ENCODE measurements at places on chromosomes 3 and 15. TPM values are rescaled to one million over a fixed set of nuclear protein-coding genes. Genes with fewer than 3 reads are reported as not detected.

USP50 gene
- total RNA-seq = not detected

ADAM10 gene
- total RNA-seq = 111 TPM

MAGI1 gene
- 3.4 TPM for total RNA-seq

CALML4 gene
- 1.4 TPM for total RNA-seq

DNA sequence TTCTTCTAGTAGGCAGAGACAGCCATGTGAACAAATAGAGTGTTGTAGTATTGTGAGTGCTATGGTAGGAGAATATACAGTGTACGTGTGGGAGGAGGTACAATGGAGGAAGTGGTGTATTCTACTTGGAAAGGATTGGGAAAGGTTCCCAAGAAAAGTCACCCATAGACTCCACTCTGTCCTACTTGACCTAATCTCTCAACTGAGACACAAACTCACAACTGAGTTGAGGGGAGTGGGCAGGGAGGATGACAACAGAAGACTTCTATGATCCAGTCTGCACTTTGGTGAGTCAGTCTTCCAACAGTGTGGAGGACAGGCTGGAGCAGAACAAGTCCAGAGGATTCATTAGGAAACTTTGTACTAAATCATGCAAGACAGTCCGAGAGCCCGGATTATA, 28.8 kb upstream of the AQP9 start:
- no peak for DNase-seq

DNA sequence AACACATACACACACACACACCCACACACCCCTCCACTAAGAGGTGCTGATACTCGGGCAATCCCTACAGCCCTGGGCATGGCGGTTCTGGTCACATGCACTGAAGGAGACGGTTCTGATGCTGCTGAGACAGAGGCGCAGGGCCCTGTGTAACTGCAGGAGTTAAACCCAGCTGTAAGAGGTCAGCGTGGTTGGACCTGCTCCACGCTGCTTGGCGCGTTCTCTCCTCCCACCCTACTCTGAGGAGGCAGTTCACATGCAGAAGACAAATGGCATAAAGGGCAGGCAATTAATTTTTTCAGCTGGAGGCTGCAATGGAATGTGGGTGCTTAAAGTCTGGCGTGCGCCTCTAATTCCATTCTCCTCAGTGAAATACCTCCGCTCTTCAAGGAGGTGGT, 35.2 kb downstream of the GRK7 start:
- no peak for DNase-seq

DNA sequence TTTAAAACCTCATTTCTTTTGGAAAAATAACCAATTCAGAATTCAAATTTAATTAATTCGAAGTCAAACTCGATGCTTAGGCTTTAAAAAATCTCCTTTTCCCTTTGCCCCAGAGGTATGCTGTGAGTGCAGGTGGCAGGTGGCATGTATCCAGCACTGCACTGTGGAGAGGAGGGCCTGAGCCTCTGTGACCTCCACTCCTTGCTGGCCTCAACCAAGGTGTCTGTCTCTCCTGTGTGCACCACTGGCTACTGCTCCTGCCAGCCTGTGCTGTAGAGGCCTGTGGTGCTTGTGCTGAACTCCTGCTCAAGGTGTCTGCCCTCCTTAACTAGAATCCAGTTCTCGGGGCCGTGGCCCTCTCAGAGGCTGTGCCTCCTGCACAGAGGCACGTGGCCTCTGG, 56.2 kb upstream of the NEDD4 start:
- DNase-seq = no peak

DNA sequence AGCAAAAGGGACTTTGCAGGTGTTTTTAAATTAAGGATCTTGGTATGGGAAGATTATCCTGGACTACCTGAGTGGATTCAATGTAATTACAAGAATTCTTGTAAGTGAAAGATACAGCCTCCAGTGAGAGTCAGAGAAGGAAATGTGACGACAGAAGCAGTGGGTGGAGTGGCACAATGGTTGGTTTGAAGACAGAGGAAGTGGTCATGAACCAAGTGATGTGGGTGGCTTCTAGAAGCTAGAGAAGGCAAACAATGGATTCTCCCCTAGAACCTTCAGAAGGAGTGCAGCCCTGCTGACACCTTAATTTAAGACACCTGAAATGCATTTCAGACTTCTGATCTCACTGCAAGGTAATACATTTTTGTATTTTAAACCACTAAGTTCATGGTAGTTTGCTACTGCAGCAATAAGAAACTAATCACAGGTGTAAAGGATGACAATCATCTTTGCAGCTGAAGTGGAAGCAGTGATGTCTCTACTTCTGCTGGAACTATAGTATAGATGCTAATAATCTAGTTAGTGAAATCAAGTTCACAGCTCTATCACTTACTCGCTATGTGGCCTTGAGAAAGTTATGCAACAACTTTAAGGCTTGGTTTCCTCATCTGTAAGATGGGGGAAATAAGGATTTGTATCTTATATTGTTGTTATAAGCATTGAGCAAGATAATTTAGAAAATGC, 403.4 kb upstream of the SUCLG2 start:
- DNase-seq = no peak

- no peak for DNase-seq
Observed at GRCh38 chr3:138066972-138067371, 48.4 kb downstream of the DZIP1L start.

DNA sequence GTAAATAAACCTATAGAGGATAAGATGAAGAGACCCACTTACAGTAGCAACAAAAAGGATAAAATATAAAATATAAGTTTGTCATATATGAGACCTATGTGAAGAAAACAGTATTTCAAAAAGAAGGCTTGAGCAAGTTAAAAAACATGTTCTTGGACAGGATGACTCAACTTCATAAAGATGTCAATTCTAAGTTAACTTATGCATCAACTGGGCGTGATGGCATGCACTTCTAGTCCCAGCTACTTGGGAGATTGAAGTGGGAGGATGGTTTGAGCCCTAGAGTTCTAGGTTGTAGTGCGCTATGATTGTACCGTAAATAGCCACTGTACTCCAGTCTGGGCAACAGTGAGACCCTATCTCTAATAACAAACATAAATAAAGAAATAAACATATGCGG, 59.7 kb downstream of the PDCD6IP start:
- DNase-seq = no peak

GRCh38 chr15:74426404-74427281, 7.1 kb downstream of the SEMA7A start:
- no peak for DNase-seq

- DNase-seq = no peak
Observed at GRCh38 chr15:77589839-77590238, 42.9 kb downstream of the LINGO1 start.

DNA sequence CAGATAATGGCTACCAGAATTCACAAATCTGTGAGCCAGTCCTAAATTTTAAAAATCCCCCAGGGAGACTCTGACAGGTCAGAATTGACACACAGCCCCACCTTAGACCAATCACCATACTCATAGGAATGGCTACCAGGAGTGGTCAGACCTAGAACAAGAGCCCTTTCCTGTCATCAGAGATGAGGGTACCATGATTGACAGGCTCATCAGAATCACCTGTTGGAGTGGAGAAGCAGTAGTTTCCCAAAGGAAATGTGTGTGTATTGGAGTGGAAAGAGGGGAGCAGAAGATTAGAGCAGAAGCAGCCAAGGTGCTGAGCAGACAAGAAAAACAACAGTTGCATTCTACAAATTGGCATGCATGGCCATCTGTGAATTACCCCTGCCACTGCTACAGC, 27.0 kb upstream of the SSR3 start:
- DNase-seq = no peak

DNA sequence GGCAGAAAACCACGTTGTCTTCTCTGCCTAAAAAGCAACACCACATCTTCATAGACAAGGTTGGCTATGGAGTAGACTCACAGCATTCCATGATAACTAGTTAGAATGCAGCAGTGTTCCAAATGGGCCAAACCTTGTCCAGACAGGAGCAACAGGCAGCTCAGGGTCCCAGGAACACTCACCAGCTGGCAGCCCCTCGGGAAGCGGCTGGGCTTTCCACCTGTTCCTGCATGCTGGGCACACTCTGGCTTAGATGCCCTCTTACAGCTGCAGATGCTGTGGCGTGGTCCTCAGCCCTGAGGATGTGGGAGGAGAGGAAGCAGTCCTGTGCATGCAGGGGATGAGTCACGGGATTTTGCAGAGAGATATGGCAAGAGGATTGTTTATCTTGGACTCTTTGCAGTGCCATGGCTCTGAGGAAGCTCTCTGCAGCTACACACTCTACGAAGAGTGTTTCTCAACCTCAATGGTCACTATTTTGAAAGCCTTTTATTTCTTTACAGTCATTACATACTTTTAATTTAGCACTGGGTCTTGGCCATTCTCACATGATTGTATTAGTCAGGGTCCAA, 11.3 kb downstream of the NRROS start:
- peak; percentile 98 for DNase-seq

DNA sequence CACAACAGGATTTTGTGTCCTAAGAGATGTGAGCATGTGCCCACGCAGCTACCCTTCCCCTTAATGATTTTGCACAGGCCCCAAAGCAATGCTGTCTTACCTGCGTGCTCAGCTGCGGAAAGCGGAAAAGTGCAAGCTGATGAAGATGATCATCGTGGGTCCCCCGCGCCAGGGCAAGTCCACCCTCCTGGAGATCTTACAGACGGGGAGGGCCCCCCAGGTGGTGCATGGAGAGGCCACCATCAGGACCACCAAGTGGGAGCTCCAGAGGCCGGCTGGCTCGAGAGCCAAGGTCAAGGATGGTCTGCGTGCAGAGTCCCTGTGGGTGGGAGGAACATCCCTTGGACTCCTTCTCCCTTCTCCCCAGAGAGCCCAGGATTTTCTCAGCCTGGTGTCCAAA, 103.1 kb downstream of the LRRK1 start:
- no peak for DNase-seq

GRCh38 chr3:159785273-159785708, 203.3 kb upstream of the IL12A start:
- no peak for DNase-seq

DNA sequence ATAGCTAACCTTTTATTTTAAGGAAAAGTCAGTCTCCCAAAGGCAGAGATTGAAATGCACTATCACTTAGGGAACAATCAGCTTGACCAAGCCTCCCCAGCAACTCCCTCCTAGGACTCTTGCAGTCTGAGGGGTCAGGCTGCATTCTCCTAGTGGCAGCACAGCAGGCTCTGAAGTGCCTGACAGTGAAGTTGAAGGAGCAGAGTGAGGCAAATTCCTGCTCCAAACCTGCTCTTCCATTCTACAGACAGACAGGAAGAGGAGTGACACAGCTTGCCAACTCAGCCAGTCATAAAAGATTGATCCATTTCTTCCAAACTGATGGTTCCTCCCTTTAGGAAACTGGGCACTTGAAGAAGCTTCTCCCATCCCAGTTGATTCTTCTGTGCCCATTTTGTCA, 43.9 kb upstream of the SMAD3 start:
- no peak for DNase-seq

- DNase-seq = no peak
Observed at GRCh38 chr15:78063217-78063616, 14.3 kb downstream of the TBC1D2B start.

DNA sequence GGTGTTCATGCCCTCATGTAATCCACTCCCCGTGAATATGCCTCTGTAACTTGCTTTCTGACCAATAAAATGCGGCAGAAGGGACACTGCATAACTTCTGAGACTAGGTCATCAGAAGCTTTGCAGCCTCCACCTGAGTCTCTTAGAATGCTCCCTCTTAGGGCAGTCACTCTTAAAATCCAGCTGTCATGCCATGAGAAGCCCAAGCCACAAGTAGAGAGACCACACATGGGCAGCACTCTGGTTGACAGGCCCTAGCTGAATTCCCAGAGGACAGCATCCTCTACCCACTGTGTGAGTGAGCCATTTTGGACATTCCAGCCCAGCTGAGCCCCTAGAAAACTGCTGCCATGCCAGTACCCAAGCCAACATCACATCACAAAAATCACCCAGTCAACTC, 41.4 kb downstream of the SCAPER start:
- no peak for DNase-seq

DNA sequence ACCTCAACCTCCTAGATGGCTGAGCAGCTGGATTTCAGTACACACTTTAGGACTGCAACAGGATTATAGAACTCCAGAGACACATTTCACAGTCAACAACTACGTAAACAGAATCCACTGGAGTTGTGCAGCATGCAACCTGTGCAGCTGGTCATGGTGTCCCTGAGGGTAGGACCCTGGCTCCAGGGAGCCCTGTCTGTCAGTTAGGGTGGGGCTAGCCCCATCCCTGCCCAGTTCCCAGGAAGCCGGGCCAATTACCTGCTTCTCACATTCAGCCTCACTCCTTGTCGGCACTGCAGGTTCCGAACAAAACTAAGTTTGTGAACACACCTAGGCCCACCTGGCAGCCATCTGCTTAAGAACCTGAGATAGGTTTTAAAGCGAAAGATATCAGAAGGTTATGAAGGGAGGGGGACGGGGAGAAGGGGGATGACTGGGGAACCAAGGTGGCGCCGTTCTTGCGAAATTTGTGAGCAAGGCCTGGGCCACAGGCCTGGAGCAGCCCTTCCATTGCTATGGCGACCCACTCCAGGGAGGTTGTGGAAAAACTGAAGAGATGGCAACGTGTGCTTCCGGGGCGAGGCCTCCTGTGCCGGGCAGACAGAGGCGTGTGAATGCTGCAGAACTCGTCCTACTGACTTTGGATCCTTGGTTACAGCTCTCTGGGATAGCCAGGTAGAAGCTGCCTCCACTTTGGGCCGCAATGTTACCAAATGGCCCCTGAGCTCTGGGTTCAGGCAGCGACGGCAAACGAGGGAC, 25.3 kb downstream of the ACSBG1 start:
- DNase-seq = no peak

DNA sequence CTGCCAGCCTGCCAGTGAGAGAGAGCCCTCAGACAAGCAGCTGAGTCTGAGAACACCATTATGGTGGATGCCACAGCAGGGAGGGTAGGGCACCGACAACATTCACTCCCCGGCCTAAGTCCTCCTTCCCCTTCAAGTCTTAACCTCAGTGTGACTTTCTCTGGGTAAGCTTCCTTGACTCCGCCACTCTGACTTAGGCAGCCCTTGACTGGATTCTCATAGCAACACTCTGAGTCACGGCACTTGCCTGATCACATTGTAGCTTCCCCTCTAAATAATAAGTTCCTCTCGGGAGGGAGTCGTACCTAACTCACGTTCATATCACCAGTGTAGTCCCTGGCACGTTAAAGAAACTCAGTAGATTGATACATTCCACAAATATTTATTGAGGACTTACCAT, 180.5 kb downstream of the FOXB1 start:
- peak; percentile 17 for DNase-seq

- DNase-seq = peak; percentile 88
Observed at GRCh38 chr3:72152551-72153476, 367.9 kb upstream of the PROK2 start.

- no peak for DNase-seq
Observed at GRCh38 chr3:156434921-156435320, 120.0 kb downstream of the SSR3 start.

GRCh38 chr3:177228601-177229190, 31.4 kb upstream of the TBL1XR1 start:
- DNase-seq = no peak

DNA sequence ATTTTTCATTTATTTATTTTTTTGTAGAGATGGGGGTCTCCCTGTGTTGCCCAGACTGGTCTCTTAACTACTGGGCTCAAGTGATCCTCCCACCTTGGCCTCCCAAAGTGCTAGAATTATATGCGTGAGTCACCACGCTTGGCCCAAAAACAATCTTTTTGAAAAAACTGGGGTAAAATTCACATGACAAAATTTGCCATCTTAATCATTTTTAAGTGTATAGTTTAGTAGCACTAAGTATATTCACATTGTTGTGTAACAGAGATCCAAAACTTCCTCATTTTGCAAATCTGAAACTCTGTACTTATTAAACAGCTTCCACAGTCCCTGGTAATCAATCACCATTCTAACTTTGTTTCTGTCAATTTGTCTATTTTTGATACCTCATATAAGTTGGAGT, 5.2 kb downstream of the SNX1 start:
- DNase-seq = no peak
